Stimulated activated CD4-positive, alpha-beta T cell treated with anti-CD3 and anti-CD28 coated beads, Interleukin-4, amount 100 ng/mL, for 4 hours (primary cell): ENCODE measurements at places on chromosomes 4 and X.

DNA sequence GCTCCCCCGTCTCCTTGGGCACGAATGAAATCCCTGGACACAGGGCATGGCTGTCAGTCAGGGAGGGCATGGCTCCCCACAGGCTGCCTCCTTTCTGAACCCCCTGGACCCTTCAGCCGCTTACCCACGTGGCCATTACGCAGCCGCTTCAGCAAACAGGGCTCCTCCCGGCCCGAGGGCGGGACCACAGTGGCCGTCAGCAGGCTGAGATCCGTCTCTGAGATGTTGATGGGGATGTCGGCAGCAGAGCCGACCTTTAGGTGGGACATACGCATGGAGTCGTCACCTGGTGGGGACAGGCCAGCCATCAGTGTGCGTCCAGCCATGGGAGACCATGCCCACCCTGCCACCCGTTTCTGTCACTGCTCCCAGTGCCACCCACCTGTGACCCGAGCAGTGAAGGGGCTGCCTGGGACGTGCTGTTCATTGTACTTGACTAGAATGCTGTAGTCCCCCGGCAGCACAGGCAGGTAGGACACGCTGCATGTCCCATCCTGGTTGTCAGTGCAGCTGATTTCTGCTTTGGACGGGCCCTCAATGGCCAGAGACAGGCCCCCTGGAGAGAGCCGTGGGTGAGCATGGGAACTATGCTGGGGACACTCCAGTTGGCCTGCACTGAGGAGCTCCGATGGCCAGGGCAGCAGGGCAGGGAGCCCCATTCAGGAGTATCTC is 21.1 kb downstream of the FLNA start:
- no peak for DNase-seq

DNA sequence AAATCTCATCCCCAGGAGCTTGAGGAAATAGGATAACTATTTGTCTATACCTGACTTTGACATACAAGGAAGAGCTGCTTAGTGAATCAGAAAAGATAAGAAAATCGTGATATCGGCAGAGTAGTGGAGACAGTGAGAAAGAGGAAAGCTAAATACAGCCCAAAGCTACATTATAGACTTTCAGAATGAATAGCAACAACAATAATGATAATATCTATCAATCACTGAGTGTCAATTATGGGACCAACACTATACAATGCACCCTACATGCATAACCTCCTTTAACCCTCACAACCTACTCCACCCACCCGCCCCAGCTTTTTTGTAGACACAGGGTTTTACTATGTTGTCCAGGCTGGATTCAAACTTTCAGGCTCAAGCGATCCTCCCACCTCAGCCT is 205.1 kb downstream of the PPP3CA start:
- DNase-seq = no peak

DNA sequence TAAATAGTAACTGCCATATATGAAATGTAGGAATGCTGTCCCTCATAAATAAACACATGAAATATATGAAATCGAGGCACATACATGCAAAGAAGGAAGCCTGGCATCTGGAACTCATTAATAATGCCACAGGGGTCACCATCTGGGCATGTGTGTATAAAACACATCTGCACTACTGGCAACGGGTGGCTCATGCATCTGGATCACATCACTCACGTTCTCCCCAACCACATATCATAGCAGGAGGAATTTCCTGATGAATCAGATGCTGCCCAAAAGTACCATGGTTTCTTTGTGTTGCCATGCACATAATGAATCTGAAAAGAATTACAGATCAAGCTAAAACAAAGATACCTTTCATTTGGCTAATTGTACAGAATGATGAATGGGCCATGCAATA is 28.6 kb downstream of the RNF175 start:
- DNase-seq = no peak

- DNase-seq = no peak
These were observed 84.8 kb downstream of the AFAP1 start for GRCh38 chr4:7854697-7855370.

DNA sequence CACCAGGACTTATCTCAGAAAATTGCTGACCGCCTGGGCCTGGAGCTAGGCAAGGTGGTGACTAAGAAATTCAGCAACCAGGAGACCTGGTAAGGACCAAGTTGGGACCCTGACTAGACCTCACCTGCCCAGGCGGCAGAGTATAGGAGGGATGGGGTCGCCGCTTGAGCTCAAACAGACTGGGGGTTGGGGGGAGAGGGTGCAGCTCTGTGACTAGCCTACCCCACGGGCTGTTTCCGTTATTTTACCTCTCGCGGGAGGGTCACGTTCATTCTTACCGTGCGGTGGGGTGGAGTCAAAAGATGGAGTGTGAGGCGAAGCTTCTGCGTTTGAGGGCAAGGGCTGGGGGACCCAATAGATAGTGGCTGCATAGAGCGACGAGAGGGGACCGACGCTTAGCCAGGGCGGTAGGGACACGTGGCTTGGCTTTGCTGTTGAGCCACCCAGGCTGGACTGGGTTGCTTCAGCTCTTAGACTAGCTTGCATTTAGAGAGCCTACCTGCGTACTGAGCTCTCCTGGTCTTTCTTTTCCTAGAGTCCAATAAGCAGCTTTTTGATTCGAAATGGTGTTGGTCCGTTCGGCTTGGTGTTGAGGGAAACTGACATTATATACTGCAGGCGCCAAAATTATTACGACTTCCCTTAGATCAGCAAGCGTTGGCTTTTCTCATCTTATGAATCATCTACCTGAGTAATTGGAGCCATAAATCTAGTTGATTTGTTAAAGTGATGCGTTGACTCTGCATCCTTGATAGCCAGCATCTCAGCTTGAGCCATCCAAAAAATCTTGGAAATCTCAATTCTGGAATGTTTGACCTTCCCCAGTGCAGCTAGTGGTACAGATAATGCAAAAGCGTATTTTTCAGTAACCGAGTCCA is 591 bp downstream of the PRPS1 start:
- peak; percentile 36 for DNase-seq

DNA sequence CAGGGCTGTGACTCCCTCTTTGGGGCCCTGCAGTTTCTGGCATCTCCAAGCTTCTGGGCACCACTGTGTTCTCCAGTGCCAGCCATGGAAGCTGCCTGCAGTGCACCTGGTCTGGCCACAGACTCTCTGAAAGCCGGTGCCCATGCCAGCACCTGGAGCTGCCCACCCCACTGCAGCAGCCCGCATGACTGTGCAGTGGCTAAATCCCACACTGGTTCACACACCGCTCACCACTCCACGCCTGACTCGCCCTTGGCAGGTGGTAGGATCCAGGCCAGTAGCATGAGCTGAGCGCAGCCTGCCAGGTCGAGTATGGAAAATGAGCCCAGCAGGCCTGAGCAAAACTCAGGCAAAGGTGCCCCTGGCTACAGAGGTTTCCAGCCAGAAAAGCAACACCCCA is 72.8 kb upstream of the INTU start:
- DNase-seq = no peak

- no peak for DNase-seq
These were observed 5.7 kb downstream of the TCEANC start for GRCh38 chrX:13658602-13659001.

GRCh38 chrX:155819966-155820491 is 61.1 kb upstream of the VAMP7 start:
- DNase-seq = peak; percentile 23

DNA sequence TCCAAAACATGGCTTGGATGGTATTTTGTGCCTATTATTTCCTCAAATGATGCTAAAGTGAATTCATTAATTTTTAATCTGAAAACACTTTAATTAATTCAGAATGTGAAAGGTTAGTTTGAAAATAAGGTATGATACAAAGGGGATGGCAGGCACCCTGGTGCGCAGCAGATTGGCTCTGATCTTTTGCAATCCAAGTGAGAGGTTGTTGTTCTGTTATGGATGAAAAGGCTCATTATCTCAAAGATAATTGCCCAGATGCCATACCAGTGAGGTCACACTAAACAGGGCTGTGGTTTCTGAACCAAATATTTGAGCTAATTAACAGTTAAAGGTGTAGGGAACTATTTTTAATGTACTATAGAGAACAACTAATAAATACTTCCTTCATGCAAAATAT is 504.9 kb downstream of the RAPGEF2 start:
- DNase-seq = no peak

GRCh38 chr4:66275411-66276038 is 605.2 kb upstream of the EPHA5 start:
- no peak for DNase-seq

GRCh38 chr4:43682551-43682950 is 766.1 kb downstream of the KCTD8 start:
- no peak for DNase-seq

- DNase-seq = no peak
These were observed 34.7 kb upstream of the ENPP6 start for GRCh38 chr4:184252136-184253071.

DNA sequence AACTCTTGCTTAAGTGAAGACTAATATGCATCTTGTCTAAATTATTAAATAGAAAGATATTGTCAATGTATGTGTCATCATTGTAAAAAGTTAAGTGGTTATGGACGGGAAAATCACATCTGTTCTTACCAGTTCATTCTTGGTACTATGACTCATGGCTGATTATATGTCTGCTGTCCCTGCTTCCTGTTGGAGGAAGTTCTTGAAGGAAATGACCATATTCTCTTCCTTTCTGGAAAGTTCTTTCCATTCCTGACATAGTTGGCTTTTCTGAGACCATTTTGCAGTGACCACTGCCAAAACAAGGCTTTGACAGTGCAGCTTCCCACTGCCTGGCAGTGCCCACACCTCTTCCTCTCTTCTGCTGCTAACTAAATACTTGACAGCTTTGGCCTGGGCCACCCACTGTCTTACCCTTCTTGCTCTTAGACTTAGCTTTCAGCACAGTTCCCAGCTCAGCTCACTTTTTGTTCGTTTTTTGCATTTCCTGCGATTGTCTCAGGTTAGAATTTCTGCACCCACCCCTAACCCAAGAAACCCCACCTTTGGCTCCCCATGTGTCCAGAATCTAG is 13.2 kb upstream of the CLDN24 start:
- no peak for DNase-seq

DNA sequence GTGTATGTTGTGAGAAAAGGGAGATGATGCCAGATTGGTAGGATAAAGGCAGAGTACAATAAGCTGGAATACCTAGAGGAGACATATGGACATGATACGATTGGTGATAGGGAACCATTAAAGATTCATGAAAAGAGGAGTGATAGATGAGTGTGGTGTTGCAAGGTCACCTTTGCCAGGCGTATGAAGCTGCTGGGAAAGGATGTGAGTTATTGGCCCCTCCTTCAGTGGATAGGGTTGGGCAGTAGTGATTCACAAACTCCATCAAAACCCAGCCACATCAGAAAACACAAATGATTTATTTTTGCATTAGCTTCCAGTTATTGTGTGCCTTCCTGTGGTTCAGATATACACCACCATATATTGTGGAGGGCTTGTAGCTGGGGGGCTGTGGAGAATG is 34.3 kb downstream of the TMEM164 start:
- DNase-seq = no peak

GRCh38 chr4:163367651-163368050 is 24.0 kb downstream of the NPY5R start:
- no peak for DNase-seq

GRCh38 chrX:120749141-120749846 is 119.4 kb upstream of the C1GALT1C1 start:
- DNase-seq = no peak

DNA sequence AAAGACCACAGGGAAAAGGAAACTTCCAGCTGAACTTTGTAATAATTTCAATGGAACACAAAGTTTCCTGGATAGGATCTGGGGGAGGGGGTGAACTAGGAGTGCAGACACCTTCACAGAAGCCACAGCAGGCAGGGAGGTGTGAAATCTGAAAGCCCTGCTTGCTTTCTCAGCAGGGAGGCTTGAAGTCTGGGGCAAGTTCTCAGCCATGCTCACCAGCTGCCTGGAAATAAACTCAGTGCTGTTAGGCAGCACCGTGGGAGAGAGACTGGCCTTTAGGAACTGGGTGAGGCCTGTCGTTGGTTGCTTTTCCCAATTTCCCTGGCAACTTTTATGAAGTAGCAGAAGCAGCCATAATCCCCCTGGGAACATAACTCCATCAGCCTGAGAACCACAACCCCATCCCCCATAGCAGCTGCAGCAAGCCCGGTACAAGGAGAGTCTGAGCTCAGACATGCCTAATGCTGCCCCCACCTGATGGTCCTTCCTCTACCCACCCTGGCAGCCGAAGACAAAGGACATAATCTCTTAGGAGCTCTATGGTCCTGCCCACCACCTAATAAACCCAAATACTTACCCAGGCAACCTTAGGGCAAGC is 39.2 kb upstream of the NMU start:
- DNase-seq = no peak

- no peak for DNase-seq
These were observed 122.0 kb downstream of the PPA2 start for GRCh38 chr4:105351861-105352260.

DNA sequence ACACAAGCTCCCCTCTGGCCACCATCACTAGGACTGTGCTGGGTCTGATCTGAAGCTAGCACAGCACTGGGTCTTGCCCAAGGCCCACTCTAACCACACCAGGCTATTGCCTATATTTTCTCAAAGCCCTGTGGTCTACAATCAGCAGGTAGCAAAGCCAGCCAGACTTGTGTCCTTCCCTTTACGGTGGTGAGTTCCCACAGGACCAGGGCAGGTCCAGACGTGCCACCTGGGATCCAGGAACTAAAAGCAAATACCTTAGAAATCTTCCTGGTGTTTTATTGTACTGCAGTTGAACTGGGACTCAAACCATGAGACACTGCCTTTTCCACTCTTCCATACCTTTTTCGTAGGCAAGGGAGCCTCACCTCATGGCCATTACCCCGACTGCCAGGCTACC is 9.0 kb upstream of the MAGEC2 start:
- DNase-seq = no peak

DNA sequence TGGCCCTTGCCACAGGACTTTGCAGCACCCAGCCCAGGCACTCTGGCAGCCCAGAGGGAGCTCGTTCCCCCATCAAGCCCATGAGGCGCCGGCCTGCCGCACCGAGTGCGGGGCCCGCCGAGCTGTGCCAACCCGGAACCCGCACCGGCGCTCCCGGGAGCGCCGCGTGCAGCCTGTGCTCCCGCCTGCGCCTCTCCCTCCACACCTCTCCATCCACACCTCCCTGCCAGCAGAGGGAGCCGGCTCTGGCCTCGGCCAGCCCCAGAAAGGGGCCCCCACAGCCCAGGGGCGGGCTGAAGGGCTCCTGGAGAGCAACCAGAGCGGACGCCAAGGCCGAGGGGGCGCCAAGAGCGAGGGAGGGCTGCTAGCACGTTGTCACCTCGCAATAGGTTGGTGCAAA is 268.8 kb downstream of the MID1IP1 start:
- DNase-seq = no peak

GRCh38 chrX:117936118-117936517 is 180.5 kb downstream of the KLHL13 start:
- no peak for DNase-seq

DNA sequence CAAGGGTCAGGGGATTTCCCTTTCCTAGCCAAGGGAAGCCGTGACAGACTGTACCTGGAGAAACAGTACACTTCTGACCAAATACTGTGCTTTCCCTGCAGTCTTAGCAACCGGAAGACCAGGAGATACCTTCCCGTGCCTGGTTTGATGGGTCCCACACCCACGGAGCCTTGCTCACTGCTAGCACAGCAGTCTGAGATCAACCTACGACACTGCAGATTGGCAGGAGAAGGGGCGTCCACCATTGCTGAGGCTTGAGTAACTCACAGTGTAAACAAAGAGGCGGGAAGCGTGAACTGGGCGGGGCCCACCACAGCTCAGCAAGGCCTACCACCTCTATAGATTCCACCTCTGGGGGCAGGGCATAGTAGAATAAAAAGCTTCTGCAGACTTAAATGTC is 48.7 kb upstream of the SRD5A3 start:
- no peak for DNase-seq
